ENCODE measurements at places on chromosomes 1 and 21.

DNA sequence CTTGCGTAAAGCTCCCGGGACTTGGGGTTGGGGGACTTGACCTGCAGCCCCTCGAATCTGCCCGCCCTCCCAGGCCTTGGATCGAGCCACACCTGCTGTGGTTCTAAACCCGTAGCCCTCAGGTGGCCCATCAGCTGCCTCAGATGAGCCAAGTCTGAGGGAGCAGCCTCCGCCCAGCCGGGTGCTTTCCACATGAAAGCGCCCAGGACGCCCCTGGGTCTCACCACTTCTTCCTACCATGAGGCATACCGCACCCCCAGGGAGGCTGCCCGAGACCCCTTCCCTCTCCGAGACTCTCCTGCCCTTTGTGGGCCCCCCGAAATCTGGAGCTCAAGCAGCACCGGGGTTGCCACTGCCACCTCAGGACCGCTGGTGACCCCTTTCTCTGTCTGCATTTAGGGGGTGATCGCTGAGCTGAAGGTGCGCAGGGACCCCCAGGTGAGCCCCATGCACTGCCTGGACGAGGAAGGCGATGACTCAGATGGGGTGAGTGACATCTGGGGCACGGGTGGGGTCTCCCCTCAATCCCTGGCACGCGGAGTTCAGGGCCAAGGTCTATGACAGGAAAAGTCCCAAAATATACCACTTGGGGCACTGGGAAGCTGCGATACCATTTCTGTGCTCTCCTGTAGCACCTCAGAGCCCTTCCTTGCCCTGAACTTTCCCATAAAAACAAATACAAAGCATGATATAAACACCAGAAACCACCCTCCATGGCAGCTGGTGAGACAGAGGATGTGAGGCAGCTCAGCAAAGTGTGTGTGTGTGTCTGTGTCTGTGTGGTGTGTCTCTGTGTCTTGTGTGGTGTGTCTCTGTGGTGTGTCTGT, 68.5 kb downstream of the SLC19A1 start:
- DNase-seq: no peak

DNA sequence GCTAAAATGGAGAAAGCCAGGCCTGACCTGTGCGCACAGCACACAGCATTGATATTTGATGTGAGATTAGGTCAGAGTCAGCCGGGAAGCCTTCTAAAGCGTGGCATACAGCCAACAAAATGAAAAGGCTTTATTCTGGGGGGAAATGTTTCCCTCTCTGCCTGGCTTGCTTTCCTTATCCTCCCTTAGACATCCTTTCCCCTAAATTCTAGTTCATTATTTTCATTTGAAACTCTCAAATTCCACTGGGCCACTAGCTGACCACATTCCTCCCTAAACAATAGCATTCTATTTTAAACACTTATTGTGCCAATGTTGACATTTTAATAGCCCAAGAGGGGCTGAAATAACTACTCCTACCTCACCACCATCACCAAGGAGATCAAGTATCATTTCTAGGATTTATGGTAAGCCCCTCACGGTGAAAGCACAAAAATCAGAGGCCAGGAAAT, 49.4 kb downstream of the LEPR start:
- no peak for DNase-seq

- DNase-seq: no peak
These were observed 415.7 kb upstream of the DAB1 start for GRCh38 chr1:57839526-57839925.

DNA sequence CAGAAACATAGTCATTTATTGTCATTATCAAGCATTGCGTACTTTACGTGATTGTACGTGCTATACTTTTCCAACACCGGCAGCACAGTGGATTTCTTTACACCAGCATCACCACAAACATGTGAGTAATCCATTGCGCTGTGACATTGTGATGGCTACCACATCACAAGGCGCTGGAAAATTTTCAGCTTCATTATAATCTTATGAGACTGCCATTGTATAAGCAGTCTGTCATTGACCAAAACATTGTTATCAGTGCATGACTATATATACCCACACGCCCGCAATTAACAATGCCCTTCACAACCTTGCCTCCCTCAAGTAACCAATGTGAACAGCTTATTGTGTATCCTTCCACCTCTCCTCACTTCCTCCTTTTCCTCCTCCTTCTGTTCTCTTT, 137.6 kb downstream of the ZZZ3 start:
- no peak for DNase-seq

DNA sequence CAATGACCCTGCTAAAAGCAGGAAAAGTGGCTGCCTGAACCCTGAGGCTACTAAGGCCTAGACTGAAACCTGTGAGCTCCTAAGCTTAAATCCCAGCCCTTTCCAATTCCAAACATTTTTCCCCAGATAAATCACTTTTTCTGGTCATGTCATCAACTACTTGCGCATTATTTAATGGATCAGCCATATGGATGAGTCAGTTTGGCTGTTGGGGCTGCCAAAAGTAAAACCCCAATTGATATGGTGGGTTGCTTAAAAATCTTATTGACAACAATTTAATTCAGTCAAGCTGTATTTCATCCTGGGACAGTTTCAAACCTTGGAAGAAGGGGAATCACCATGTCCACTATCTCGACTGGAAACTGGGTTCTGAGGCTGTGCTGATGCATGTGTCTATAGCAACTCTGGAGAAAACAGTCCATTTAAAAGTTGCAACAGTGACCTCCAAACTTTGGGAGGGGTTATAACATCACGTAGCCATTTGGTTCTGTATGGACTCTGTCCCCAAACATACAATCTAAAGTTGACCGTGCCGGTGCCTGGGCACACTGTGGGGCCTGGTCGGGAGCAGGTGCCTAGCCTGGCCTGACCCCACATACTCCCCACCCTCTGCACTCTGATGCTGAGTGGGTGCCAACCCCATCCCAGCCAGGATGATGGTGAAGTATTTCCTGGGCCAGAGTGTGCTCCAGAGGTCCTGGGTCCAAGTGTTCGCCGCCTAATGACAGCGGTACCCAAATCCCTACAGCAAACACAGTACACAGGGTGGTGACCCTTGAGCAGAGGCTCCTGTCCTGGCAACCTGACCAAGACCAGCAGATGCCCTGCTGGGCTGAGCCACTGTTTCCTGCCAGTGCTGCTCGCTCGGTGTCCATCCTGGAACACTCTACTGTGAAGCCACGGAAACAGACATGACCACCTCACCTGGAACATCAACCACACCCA, 46.5 kb upstream of the LRRC52 start:
- no peak for DNase-seq

- DNase-seq: no peak
These were observed 17.0 kb upstream of the PIGC start for GRCh38 chr1:172460887-172461315.

DNA sequence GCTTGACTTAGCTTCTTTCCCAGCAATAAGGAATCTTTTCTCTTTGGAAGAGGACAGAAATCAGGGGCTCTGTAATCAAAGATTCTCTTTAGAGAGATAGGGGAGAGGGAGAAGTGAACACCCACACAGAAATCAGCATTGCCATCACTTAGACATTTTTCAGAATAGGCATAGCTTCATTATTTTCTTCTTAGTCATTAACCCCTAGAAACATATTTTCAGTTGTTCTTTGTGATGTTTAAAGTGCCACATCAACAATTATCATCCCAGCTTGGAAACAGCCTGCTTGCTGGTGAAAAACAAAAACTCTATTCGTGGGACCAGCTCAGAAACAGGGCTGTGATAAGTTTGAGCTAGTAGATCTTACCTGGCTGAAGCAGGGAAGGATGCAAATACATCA, 88.3 kb upstream of the SLC44A3 start:
- DNase-seq: no peak

GRCh38 chr21:44018127-44018526, 6.0 kb downstream of the TRAPPC10 start:
- no peak for DNase-seq

DNA sequence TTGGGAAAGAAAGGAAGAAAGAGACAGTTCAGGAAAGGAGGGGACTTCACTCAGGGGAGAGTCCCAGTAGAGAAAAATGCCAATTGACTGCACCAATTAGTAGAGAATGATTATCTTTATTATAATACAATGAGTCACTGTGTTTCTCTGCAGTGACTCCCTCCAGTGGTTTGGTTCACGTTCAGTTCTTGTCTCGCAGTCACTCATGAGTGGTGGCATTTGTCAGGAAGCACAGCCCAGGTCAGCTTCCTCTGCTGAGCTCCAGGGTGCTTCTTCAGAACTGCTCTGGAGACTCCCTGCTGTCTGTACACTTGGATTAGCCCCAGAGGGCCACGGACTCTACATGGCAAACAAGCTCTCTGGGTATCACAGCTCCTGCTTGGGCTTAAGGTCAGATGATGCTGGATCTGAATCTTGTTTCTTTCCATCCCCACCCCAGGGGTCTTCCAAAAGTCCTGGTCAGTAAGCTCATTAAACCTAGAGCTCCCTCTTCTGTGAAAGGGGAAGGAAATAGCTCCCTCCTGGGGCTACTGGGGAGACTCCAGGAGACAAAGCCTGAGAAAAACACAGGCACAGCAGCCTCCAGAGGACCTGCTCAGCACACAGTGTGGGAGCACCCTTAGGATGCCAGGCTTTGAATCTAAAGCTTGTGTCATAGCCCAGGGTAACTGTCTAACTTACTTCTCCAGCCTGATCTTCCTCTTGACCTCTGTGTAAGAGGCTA, 619.0 kb downstream of the AJAP1 start:
- no peak for DNase-seq
